H4 (cell line): ENCODE measurements at places on chromosomes 11 and 22.
A peak's percentile ranks its signal among the peaks of the same experiment; 100 is the strongest.

DNA sequence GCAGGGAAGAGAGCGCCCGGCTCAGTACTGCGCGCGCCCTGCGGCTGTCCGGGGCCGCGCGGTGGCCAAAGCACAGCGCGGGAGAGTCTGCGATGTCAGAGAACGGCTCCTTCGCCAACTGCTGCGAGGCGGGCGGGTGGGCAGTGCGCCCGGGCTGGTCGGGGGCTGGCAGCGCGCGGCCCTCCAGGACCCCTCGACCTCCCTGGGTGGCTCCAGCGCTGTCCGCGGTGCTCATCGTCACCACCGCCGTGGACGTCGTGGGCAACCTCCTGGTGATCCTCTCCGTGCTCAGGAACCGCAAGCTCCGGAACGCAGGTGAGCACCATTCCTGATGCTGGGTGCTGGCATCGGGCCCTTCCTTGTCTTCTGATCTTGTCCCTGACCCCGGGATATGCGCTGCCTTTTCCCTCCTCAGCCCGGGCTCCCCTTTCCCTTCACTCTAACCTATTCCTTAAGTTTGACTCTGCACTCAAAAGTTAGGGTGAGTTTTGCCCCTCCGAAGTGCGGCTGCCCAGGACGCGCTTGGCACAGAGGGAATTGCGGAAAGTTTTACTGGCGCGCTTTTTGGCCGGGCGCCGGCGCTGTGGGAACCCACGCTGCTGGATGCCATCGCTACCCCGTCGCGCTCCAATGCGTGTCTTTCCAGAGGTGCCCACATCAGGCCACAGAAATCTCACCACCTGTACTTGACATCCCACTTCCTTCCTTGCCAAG, at the start of gene MTNR1B:
TSS of gene MTNR1B (plus strand) at position 18 of the 714 bp plus-strand sequence. CDS start at position 93, 75 bp downstream.
- no peak for DNase-seq

DNA sequence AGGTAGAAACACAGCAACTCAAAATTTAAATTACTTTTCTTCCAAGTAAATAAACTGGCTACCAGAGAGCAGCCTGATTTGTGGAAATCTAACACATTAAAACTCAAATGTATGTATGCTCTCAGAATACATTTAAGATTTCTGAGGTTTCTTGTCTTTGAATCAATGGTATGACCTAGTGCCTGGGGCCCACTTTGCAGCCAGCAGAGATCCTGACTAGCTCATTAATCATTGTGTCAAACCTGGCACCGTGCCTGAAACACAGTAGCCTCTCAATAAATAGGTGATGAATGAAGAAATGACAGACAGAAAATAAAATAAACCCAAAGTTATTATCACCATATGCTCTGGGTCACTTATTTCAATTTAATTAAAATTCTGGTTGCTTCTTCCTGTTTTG, 176.2 kb upstream of the FAT3 start:
- no peak for DNase-seq

- no peak for DNase-seq
These were observed 1.4 kb downstream of the SLC5A1 start for GRCh38 chr22:32044477-32044876.

DNA sequence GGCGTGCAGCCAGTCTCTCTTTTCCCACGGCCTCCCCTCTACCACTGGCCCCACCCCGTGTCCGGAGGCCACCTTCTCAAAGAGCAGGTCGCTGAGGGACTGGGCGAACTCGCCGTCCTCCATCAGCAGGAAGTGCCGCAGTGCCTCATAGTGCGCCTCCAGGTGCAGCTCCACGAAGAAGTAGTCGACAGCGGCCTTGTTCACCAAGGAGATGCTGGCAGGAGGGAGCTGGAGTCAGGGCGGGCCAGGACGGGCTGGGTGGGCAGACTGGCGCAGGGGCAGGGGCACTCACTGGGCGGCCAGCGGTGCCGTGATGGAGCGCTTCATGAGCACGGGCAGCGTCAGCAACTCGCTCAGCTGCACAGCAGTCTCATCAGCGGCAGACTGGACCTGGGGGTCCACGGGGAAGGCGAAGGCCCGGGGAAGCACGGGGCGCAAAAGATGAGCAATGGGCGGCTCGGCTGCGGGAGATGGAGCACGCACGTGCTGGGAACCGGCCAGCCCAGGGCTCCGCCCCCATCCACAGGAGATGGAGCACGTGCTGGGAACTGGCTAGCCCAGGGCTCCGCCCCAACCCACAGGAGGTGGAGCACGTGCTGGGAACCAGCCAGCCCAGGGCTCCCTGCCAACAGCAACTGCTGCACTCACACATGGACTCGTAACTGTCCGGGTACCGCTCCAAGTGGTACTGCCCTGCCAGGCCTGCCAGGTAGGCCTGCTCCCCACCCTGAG, 18.4 kb downstream of the SELENOO start:
- peak; percentile 47 for DNase-seq
